Fibroblast of lung (primary cell): ENCODE measurements at places on chromosomes 6 and 20. TPM values are rescaled to one million over a fixed set of nuclear protein-coding genes. Genes with fewer than 3 reads are reported as not detected.
A peak's percentile ranks its signal among the peaks of the same experiment; 100 is the strongest.

- peak; percentile 21 for DNase-seq
Observed at GRCh38 chr6:118565311-118565960, 17.3 kb downstream of the PLN start.

DNA sequence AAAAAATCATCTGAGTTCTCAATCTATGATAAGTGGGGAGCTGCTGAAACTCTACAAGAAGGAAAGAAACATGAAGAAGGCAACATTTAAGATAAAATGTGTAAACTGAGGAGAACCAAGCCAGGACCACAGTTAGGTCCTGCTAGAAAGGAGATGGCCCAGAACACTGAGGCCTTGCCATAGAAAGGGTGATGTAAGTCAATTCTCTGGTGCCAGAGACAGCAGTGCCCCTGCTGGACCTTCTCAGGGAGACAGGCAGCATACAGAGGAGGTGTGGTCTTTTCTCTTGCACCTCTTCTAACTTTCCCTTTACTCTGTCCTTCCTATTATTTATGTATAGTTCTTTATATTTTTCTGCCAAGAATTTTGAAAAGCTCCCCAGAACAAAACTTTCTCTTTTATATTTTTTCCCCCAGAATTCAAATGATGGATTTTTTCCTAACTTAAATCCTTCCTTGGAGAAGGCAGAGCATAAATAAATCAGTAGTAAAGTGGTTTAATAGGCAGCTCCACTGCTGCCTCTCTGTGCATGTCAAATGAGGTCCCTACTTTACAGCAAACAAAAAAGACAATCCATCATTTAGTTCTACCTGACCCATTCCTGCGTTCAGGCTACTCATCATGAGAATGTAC, 9.0 kb downstream of the UQCC2 start:
- peak; percentile 67 for DNase-seq

GRCh38 chr6:24959319-24959718, 23.6 kb upstream of the RIPOR2 start:
- DNase-seq = no peak

- DNase-seq = no peak
Observed at GRCh38 chr6:24307881-24308280, 50.0 kb downstream of the DCDC2 start.

- DNase-seq = peak; percentile 53
Observed at GRCh38 chr6:158653577-158654354, 3.9 kb downstream of the SYTL3 start.

GRCh38 chr20:4569865-4570264, 151.8 kb upstream of the PRND start:
- DNase-seq = no peak

Gene MYH7B
- total RNA-seq = 0.26 and 0.33 TPM in 2 replicates

Gene KIF6
- 0.77 and 0.83 TPM in 2 replicates for total RNA-seq

Gene PPP1R14C
- 0.17 and 0.26 TPM in 2 replicates for total RNA-seq
